ENCODE measurements at places on chromosomes 2 and 18.
A peak's percentile ranks its signal among the peaks of the same experiment; 100 is the strongest.

- no peak for DNase-seq
Observed at GRCh38 chr2:185227391-185227790, 511.2 kb upstream of the FSIP2 start.

GRCh38 chr18:46213295-46213694 is 109.1 kb downstream of the HAUS1 start:
- DNase-seq, result no peak

- no peak for DNase-seq
Observed at GRCh38 chr2:217099561-217099960, 239.7 kb upstream of the TNP1 start.

GRCh38 chr18:34977838-34978532 is 63.2 kb upstream of the MAPRE2 start:
- peak; percentile 77 for DNase-seq

DNA sequence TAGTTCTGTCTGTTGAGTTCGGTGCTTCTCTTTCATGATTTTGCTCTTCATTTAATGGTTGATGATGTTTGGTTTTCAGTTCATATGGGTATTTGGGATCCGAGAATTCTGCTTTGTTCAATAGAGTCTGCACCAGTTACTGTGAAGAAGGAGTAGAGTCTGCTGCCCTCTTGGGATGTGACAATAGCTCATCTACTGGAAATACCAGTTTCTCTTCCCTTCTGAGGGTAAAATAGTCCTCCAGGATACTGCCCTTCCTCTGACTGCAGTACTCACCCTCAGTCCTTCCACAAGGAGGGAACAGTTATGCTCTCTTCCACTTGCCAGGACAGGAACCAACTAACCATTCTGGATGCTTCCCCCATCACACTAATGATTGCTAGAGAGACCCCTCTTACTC is 12.5 kb upstream of the TNFAIP6 start:
- no peak for DNase-seq

DNA sequence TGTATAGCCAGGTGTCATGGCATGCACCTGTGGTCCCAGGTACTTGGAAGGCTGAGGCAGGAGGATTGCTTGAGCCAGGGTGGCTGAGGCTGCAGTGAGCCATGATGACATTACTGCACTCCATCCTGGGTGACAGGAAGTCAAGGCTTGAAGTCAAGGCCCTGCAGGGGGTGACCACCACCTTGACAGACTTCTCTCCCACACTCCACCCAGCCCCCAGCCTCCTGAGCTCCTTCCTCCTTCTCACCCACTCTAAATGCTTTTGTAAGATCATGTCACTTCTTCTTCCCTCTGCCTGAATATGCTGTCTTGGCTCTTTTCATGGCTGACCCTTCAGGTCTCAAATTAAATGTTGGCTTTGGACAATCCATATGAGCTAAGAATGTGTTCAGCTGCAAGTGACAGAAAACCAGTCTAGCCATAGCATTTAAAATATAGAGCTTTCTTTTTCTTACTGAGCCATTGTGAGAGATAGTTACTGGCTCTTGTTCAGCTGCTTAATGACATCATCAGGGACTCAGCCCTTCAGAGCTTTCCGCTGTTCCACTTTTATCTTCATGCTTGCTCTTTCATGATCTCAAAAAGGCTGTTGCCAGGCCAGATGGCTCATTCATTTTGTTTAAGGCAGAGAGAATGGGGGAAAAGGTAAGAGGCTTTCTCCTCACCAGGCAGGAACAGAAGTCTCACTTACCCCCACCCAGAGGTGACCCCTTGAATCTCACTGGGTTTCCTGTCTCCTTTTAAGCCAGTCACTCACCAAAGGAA is 36.7 kb upstream of the TTC39C start:
- DNase-seq, result no peak
